Posterior cingulate gyrus (tissue), 11 donors: ENCODE measurements at places on chromosomes 1 and 21.
A peak's percentile ranks its signal among the peaks of the same experiment; 100 is the strongest.

DNA sequence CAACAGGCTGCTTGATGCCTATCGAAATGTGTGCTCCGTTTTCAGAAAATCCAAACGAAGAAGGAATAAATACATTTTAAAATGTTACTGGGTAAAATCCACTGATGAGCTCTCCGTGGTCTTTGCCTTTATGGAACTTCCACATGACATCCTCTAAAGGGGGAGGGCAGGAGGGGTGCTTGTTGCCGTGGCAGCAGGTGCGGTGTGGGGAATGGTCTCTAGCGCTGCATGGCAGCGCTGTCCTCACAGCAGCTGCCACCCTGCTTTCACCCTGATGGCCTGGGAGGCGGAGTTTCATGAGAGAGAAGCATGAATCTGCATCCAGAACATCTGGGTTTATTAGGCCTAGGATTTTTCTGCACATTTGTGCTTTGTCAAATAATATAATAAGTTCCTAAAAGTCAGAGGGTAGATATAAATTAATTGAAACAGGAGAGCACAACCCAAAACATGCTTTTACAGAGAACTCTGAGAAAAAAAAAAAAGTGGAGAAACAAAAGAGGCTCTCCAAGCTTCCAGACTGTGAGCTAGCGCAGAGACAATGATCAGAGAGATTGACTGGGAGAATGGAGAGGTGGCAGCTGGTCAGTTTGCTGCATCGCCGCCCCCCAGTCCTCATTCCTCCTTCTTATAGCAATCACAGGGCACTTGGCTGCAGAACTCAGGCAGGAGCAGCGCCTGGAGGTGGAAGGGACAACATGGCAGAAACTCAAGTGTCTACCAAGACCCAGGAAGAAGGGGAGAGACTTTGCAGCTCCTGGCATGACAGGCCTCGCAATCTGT, 228.6 kb downstream of the DSCAM start:
- no peak for DNase-seq

GRCh38 chr1:171226747-171227370, 21.4 kb upstream of the FMO1 start:
- DNase-seq = peak; percentile 17

DNA sequence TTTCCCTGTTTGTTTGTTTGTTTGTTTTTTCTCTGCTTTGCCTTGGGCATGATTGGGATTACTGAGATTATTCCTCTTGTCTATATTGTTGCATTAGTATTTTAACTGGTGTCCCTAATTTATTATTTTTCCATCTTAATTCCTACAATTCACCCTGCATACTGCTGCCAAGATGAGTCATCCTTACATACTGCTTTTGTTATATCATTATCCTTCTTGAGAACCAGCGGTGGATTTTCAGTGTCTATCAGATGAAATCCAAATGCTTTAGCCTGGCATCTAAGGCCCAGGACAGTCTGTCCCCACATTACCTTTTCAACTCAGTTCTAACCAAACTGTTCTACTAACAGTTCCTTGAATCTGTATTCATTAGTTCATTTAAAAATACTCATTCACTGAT, 101.7 kb downstream of the OLFML2B start:
- no peak for DNase-seq

- DNase-seq = no peak
Measured at GRCh38 chr1:35406103-35406502, 137.6 kb downstream of the ZMYM4 start.

DNA sequence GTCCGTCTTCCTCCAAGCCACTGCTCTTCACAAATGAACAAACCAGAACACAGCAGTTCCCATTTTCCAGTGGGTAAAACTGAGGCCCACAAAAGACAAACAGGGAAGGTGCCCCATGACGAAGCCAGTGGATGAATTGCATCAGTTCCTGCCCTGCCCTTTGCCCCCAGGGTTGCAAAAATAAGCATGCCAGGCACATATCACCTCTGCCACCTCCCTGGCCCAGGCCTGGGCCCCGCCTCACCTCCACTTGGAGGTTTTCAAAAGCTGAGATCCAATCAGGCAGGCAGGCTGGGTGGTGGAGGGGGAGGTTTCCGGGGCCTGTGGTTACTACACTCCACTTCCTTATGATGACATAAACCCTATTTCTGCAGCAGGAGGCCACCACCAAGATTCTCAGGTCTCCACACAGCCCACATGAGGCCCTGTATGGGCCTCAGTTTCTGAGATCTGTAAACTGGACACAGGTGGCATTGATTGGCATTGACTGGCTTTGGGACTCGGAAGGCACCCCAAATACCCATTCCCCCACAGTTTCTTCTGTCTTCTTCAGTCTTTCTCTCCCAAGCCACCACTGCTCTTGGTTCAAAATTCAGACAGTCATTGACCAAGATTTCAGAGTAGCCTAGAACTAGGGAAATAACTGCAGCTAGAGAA, 4.1 kb downstream of the KIF21B start:
- no peak for DNase-seq

DNA sequence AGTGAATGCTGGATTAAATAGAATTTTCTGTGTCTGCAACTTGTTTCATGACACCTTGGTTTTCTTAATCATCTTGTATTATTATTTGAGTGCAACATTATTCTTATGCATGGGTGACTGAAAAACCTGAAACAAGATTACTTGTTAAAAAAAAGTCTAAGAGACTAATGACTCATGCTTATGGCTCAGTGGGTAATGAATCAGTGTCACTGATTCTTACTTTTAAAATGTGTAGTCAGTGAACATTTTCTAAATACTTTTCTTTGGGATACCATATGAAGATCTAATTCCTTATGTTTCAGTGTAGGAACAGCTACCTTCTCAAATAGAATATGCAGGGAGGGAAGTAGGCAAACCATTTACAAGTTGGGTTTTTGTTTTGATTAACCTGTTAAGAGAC, 65.5 kb downstream of the PRKAA2 start:
- DNase-seq = no peak

GRCh38 chr1:201277441-201277840, 5.9 kb upstream of the PKP1 start:
- DNase-seq = no peak

DNA sequence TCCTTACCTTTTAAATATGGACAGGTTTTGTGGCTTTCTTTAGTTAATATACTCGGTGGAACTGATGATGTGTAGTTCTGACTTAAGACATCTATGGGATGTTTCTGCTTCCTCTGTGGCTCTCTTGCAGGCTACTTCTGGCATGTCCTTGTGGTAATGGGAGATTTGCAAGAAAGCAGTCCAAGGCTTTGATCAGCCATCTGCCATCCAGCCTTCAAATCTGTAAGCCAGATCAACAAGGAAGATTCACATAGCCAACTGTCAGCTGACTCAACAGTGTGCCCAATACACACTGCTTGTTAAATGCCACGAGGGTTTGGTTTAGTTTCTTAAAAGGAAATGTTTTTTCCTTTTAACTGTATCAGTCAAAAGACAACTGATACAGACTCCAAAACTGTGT, 722.2 kb upstream of the CHRM3 start:
- no peak for DNase-seq

DNA sequence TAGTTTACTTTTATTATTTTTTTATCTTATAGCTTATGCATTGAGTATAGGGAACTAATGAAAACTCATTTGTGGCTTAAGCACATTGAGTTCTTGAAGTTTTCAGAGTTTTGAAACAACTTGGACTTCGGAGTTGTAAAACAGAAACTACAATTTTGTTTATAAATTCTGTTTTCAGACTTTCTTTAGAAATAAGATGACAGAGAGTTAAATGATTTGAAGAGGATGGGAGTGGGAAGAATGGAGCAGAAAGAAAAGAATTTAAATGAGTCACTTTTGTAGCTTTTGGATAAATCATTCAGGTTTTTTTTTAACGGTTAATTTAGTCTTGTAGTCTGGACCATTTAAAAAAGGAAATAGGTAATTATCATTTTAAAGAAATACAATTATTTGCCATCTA, 32.3 kb downstream of the INKA2 start:
- DNase-seq = no peak

DNA sequence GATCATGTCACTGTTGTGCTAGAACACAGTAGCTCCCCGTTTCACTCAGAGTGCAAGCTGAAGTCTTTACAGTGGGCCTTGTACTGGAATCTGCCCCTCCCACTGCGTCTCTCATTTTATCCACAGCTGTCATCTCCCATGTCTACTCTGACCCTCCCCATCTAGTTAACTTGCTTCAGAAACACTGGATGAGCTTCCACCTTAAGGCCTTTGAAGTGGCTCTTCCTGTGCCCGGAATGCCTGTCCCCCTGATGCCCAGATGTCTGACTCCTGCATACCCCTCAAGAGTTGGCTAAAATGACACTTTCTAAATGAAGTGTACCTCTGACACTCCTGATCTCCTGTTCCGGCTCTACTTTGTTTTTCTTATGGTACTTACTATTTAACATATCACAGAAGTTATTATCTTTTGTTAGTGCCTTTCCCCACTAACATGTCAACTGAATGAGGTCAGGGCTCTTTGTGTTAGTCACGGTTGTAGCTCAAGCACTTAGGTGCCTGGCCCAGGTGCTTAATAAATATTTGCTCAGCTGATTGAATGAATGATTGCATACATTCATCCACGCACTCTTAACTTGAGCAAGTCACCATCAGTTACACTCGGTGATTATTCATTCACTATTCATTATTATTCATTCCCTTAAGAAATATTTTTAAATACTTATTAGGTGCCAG, 13.3 kb downstream of the ARV1 start:
- no peak for DNase-seq

DNA sequence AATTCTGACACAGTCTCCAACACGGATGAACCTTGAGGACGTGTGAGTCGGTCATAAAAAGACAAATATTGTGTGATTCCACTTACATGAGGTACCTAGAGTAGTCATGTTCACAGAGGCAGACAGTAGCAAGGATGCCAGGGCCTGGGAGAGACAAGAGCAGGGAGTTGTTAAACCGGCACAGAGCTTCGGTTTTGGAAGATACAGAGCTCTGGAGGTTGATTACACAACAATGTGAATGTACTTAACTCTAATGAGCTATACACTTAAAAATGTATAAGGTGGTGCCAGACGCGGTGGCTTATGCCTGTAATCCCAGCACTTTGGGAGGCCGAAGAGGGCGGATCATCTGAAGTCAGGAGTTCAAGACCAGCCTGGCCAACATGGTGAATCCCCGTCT, 37.8 kb upstream of the NEK2 start:
- no peak for DNase-seq

DNA sequence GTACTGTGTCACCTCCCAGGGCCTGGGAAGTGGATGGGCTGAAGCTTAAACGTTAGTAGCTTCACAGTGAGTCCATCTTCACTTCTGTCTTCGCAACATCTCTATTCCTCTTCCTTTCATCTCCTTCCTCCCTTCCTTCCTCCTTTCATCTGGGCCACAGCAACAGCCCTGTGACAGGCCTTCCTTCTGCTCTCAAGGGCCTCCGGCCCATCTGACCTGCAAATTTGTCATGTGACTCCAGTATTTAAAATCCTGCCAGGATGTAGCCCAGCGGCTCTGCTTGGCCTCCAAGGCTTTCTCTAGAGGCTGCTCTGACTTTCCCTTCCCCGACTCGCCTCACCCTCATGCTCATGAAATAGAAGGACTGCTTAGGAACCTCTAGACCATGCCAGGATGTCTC, 10.9 kb upstream of the BATF3 start:
- DNase-seq = no peak

- no peak for DNase-seq
Measured at GRCh38 chr1:112316254-112316913, 79.6 kb upstream of the CTTNBP2NL start.

- DNase-seq = no peak
Measured at GRCh38 chr1:7264101-7264500, 478.8 kb downstream of the CAMTA1 start.

DNA sequence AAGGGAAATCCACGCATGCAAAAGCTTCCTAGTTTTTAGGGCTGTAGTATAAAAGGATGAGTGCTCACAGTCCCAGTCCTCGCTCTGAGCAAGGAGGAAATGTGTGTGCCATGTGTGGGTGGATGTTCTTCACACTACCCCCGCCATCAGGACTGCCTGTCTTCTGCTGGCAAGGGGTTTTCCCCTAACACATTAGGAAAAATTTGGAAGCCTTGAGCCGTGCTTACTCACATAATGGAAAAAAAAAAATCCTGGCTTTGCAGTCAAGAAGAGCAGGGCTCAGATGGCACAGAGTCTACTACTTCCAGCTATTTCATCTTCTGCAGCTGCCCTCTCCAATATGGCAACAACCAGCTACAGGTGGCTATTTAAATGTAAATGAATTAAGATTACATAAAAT, 363.1 kb downstream of the PLPP3 start:
- peak; percentile 45 for DNase-seq

DNA sequence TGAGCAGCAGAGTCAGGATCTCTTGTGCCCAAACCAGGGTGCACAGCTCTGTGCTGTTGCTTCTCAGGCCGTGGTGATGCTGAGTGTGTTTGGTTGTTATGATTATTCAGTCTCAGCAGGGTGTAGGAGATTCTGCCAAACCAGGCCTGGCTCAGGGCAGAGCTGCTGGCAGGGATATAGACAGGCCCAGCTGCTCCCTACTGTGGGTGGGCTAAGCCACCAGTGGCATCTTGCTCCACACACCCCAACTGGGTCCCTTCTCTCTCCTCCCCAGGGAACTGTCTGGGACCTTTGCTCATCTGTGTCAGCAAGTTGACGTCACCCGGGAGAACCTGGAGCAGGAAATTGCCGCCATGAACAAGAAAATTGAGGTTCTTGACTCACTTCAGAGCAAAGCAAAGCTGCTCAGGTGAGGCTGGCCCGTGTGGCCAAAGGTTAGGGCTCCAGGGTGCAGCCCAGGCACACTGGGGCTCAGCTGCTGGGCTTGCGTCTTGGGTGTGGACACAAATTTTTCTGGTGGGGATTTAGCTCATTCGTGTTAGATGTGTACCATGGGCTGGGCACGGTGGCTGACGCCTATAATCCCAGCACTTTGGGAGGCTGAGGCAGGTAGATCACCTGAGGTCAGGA, 9.9 kb upstream of the MIIP start:
- peak; percentile 59 for DNase-seq

DNA sequence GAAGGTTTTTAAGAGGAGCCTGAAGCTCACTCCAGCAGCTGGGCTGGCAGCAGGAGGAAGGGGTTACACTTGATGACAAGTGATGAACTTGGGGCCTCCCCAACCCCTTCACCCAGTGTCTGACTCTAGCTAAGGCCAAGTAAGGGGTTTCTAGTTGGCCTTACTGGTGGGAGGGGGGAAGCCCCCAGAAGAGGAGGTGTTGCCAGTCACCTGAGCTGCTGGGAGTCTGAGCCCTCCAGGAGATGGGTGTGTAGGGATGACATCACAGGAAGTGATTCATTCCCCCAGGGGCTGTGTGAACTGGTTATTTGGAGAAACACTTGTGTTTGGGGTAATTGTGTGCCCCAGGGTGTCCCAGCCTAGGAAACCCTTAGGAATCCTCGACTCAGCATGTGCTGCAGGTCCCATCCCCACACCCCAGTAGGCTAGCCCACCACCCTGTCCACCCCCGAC, 3.1 kb downstream of the PADI1 start:
- DNase-seq = no peak

GRCh38 chr21:41831866-41832595, 47.1 kb downstream of the PRDM15 start:
- DNase-seq = no peak

DNA sequence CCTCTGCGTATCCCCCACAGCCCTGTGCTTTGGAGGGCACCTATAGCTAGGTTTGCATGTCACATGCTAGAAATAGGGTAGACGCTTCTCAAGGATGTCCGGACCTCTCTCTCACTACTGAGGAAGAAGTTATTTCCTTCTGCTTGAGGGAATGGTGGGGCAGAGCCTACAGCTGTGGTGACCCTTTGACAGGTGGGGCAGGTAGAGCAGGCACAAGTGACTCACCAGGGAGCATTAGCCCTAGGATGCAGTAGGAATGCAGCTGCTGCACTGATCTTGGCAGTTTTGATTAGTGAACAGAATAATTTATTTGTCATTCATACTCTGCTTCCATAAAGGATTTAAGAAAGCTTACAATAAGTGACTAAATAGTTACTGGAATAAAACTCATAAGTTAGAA, 129.6 kb upstream of the HOOK1 start:
- DNase-seq = no peak

GRCh38 chr21:26085127-26085526, 85.4 kb downstream of the APP start:
- DNase-seq = no peak
